ENCODE measurements at places on chromosomes 4 and X.

DNA sequence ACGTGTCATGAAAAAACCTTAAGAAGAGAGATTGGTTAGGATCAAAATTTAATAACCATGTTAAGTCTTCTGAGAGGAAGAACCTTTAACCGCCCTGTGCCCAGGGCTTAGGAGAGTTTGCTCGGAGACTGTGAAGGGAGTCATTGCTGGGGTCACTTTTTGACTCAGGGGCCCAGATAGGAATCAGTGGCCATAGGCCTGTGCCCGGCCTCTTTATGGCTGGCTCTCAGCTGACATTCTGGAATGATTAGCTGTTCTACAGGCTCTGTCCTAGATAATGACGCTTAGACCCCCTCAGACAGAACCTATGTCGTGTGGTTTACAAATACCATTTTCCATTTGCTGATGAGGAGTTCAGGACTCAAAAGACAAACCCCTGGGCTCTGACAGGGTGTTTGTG, 174.1 kb downstream of the DCLK2 start:
- no peak for DNase-seq

DNA sequence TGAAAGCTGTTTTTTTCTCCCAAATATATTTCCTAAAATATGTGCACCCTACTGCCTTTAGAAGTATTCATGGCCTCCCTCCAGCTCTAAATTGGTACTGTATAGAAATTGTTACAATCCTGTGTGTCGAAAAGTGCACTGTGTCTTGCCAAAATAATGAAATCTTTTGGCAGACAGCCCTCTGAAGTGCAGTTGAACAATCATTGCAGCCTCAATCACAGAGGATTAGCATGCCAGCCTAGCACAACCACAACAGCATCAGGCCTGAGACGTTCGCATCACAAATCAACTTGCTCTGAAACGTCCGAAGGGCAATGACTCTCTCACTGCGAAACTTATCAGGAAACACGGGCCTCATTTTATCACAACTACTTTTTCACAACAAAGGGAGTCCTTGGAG, 99.0 kb downstream of the ANOS1 start:
- no peak for DNase-seq

- DNase-seq, result no peak
Observed at GRCh38 chr4:138330531-138330930, 88.4 kb upstream of the SLC7A11 start.

- DNase-seq, result peak; percentile 0
Observed at GRCh38 chr4:139279760-139280620, at the start of gene MGARP. TSS of gene MGARP (minus strand) at chr4:139280225. CDS start at chr4:139280158, 67 bp downstream.

DNA sequence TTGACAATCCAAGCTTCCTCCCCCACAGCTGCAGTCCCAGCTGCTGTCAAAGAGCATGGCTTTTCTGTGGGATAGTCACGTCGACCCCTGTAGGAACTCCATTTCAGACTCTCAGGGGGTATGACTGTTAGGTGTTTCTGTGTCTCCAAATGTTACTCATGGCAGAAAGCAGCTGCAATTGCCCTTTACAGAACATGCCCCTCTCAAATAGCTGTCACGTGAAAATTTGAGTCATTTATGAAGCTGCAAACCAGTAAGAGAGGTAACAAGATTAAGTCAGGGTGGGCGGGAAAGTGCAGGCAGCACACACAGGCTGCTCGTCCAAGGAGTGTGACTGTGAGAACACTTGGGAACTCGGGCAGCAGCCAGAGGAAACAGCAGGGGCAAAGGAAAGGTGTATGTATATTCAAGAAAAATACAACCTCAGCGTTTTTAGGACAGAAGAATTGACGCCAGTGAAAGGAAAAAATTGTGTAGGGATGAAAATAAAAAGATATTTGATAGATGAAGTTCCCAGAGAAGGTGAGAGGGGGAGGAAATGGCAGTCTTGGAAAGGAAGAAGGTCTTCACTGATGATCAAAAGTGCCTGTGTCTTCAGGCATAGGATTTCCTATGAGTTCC, 66.5 kb upstream of the TMEM184C start:
- DNase-seq, result no peak

DNA sequence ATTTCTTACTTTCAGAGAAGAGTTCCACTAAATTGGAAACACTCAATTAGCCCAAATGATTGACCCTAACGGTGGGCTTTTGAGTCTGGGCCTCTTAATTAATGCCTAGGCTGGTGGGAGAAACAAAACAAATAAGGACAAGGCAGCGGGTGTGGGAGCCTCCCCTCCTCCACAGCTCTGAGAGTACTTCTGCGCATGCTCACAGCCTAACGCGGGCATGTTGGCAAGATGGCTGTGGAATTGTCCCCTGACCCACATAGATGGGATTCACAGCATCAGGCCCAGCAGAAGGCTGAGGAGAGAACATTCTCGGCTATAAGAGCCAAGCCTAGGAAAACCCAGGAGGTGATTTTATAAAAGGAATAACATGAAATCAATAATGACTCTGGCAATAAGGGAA, 230.1 kb downstream of the HS6ST2 start:
- no peak for DNase-seq

- DNase-seq, result peak; percentile 88
Observed at GRCh38 chr4:3285558-3286334, 7.1 kb upstream of the RGS12 start.

- DNase-seq, result no peak
Observed at GRCh38 chr4:58247792-58248191, 1137.6 kb upstream of the IGFBP7 start.
